ENCODE measurements at places on chromosomes 13 and 19.

GRCh38 chr13:19695829-19696228 lies 62.4 kb downstream of the MPHOSPH8 start:
- no peak for DNase-seq
- no peak overlapping the region for H3K4me3 ChIP-seq
- peaks cover 4% of the 10 kb centered on the region for H3K36me3 ChIP-seq
- no peaks in the 10 kb centered on the region for H3K27me3 ChIP-seq
- H3K27ac ChIP-seq: no peak overlapping the region

- H3K36me3 ChIP-seq: no peaks in the 10 kb centered on the region
- H3K4me1 ChIP-seq: no peaks in the 10 kb centered on the region
- no peak for DNase-seq
- H3K4me3 ChIP-seq: no peak overlapping the region
- no peaks in the 10 kb centered on the region for H3K27me3 ChIP-seq
- no peak overlapping the region for H3K27ac ChIP-seq
These were observed 1224.2 kb downstream of the SLITRK5 start for GRCh38 chr13:88895261-88895941.

GRCh38 chr13:60645676-60646075 lies 248.7 kb downstream of the TDRD3 start:
- H3K4me3 ChIP-seq: no peak overlapping the region
- H3K36me3 ChIP-seq: no peaks in the 10 kb centered on the region
- DNase-seq: no peak
- no peak overlapping the region for H3K27ac ChIP-seq

- peaks cover 7% of the 10 kb centered on the region for H3K4me1 ChIP-seq
- no peaks in the 10 kb centered on the region for H3K27me3 ChIP-seq
- H3K27ac ChIP-seq: no peak overlapping the region
- DNase-seq: no peak
- no peaks in the 10 kb centered on the region for H3K36me3 ChIP-seq
These were observed 625 bp downstream of the F2RL3 start for GRCh38 chr19:16889366-16889882.

- no peaks in the 10 kb centered on the region for H3K27me3 ChIP-seq
- H3K27ac ChIP-seq: no peak overlapping the region
- no peak overlapping the region for H3K4me3 ChIP-seq
- H3K4me1 ChIP-seq: no peaks in the 10 kb centered on the region
These were observed 16.8 kb upstream of the B3GLCT start for GRCh38 chr13:31182987-31183386.

DNA sequence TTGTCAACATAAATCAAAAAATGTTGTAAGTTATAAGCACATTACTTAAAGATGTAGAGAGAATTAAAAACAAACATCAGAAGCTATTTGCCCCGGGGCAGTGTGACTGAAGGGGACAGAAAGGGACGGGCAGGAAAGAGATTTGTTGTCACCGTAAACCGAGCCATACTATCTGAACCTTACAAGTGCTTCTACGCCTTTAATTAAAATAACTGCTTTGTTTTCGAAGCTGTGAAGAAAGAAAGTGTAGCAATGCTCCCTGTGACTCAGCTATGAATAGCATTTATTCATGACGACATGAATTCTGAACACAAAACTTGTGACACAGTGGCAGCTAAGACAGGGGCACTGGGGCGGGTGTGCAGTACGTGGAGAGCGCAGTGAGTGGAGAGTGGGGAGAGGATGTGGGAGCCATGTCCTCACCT lies 30.0 kb downstream of the ZNF787 start:
- H3K4me1 ChIP-seq: no peaks in the 10 kb centered on the region
- H3K4me3 ChIP-seq: no peak overlapping the region
- no peaks in the 10 kb centered on the region for H3K27me3 ChIP-seq
- no peak for DNase-seq
- H3K27ac ChIP-seq: no peak overlapping the region

GRCh38 chr19:39432677-39433025 lies 3.1 kb downstream of the RPS16 start:
- H3K4me3 ChIP-seq: no peak overlapping the region
- DNase-seq: no peak
- peaks cover 27% of the 10 kb centered on the region for H3K36me3 ChIP-seq
- no peak overlapping the region for H3K27ac ChIP-seq

DNA sequence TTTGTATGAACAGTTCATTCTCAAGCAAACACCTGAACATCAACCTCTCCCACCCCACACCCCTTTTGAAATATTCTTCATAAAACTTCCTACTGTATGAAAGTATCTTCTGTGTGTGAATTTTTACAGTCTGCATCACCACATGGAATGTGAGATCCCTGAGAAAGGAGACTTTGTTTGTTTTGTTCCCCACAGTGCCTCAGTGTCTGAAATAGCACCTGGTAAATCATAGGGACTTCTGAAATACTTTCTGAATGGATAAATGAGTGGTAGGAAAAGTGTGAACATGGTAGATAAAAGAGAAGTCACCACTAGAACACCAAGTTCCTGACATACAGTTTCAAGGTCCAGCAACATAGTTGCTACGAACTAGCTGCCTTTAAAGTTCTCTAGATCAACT lies 1071.2 kb downstream of the EFNB2 start:
- no peak for DNase-seq
- H3K27ac ChIP-seq: no peak overlapping the region
- H3K4me3 ChIP-seq: no peak overlapping the region

DNA sequence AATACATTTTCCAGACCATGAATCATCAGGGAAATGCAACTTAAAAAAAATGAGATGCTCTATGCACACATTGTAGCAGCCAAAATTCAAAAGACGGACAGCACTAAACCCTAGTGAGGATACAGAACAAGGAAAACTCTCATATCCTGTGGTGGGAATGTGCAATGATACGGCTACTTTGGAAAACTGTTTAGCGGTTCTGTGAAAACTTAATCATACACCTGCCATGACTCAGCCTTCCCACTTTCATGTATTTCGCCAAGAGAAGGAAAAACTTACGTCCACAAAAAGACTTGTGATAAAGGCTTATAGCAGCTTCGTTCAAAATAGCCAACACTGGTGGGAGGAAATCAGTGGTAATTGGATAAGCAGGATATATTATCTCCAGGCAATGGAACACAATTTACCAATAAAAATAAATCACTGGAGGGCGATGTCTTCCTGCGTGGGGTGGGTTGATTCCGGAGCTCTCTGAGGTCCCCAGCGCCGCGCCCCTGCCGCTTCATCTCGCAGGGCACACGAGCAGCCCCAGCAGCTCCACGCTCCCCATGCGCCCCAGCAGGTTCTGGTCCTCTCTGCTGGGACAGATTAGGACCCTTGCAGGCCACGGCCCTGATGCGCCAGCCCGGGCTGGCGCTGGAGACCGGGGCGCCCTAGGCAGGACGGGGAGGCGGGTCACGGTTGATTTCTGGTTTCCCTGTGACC lies 97.2 kb upstream of the ARHGEF7 start:
- no peaks in the 10 kb centered on the region for H3K27me3 ChIP-seq
- no peak overlapping the region for H3K4me3 ChIP-seq
- H3K4me1 ChIP-seq: no peaks in the 10 kb centered on the region
- DNase-seq: no peak

DNA sequence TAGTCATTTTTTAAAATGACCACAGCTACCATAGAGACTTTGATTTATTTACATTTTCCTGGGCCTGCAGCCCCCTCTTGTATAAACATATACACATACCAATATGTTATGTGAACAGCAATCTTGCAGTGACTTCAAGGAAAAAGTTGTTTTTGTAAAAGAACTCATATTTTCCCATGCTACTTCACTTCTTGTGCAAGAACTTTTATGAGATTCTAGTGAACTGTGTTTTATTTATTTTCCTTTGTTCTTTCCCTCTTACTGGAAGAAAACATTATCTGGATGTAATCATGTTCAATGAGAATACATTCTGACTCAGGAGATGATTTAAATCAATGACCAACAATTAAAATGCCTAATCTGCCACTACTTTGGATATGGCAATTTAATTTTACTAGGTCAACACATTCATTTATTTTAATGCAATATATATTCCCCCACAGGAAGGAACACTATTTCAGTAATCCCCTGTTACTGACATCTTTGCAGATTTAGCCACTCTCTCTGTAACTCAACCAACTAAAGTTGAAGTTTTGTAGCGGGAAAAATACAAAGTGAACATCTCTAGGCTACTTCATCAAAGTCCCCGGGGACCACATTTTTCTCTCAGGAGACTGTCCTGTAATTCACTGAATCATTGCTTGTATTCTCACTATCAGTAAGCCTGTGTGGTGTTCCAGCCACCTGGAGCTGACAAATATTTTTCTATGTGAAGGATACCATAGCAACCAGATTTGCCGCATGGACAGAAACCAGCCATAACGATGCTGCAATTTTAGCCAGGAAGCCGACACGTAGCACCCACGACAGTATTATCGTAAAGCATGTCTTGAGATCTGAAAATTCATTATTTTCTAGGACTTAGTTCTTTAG lies 90.5 kb downstream of the STARD13 start:
- H3K36me3 ChIP-seq: no peaks in the 10 kb centered on the region
- H3K27me3 ChIP-seq: no peaks in the 10 kb centered on the region
- no peak overlapping the region for H3K27ac ChIP-seq
- no peaks in the 10 kb centered on the region for H3K4me1 ChIP-seq
- no peak overlapping the region for H3K4me3 ChIP-seq

GRCh38 chr13:50060718-50061117 lies 45.5 kb downstream of the KCNRG start:
- H3K27me3 ChIP-seq: no peaks in the 10 kb centered on the region
- H3K4me1 ChIP-seq: no peaks in the 10 kb centered on the region
- H3K27ac ChIP-seq: no peak overlapping the region
- no peaks in the 10 kb centered on the region for H3K36me3 ChIP-seq

GRCh38 chr13:69828527-69828926 lies 279.1 kb upstream of the ATXN8OS start:
- no peak overlapping the region for H3K27ac ChIP-seq
- H3K27me3 ChIP-seq: no peaks in the 10 kb centered on the region
- no peak overlapping the region for H3K4me3 ChIP-seq
- H3K36me3 ChIP-seq: no peaks in the 10 kb centered on the region
- H3K4me1 ChIP-seq: no peaks in the 10 kb centered on the region
- no peak for DNase-seq

- H3K27ac ChIP-seq: no peak overlapping the region
- no peaks in the 10 kb centered on the region for H3K27me3 ChIP-seq
- peaks cover 20% of the 10 kb centered on the region for H3K36me3 ChIP-seq
- no peak overlapping the region for H3K4me3 ChIP-seq
- H3K4me1 ChIP-seq: peaks cover 3% of the 10 kb centered on the region
These were observed 1.7 kb downstream of the PTOV1 start for GRCh38 chr19:49852631-49853126.

GRCh38 chr13:68358294-68358705 lies 1128.2 kb upstream of the PCDH9 start:
- H3K27me3 ChIP-seq: no peaks in the 10 kb centered on the region
- DNase-seq: no peak
- no peaks in the 10 kb centered on the region for H3K36me3 ChIP-seq
- no peaks in the 10 kb centered on the region for H3K4me1 ChIP-seq
- H3K27ac ChIP-seq: no peak overlapping the region

DNA sequence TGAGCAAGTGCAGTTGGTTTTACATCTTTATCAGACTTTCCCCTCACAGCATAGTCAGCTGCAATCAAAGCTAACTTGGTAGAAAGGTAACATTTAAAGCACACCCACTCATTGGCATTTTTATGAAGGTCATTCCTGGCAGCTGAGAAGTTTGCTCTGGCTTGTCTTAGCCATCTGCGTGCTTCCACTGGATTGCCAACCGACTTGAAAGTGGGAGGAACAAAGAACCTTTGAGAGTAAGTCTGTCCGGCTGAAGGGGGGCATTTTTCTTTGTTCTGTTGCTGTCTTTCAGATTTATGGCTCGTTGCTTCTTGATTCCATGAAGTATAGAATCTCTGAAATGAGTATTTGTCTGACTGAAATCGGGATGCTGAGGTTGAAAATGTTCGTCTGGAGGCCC lies 103.1 kb downstream of the SACS start:
- no peak overlapping the region for H3K4me3 ChIP-seq
- no peaks in the 10 kb centered on the region for H3K27me3 ChIP-seq
- no peak overlapping the region for H3K27ac ChIP-seq

DNA sequence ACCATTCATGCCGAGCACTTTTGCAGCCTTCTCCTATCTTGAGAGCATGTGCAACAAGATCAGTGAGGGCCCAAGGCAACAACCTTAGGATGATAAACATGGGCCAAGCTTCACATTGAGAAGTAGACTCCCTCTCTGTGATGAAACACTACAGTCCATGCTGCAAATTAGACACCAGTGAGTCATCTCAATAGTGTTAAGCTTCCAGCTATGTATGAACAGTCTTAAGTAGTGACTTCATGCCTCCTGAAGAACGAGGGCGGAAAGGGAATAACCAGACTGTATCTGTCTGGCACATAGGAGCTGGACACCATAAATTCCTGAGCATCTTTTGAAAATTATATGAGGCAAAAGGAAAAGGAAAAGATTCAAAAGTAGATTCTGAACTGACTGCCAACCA lies 309.9 kb upstream of the SLITRK1 start:
- DNase-seq: no peak
- H3K27me3 ChIP-seq: no peaks in the 10 kb centered on the region
- H3K4me3 ChIP-seq: no peak overlapping the region
- no peaks in the 10 kb centered on the region for H3K36me3 ChIP-seq
- no peaks in the 10 kb centered on the region for H3K4me1 ChIP-seq

DNA sequence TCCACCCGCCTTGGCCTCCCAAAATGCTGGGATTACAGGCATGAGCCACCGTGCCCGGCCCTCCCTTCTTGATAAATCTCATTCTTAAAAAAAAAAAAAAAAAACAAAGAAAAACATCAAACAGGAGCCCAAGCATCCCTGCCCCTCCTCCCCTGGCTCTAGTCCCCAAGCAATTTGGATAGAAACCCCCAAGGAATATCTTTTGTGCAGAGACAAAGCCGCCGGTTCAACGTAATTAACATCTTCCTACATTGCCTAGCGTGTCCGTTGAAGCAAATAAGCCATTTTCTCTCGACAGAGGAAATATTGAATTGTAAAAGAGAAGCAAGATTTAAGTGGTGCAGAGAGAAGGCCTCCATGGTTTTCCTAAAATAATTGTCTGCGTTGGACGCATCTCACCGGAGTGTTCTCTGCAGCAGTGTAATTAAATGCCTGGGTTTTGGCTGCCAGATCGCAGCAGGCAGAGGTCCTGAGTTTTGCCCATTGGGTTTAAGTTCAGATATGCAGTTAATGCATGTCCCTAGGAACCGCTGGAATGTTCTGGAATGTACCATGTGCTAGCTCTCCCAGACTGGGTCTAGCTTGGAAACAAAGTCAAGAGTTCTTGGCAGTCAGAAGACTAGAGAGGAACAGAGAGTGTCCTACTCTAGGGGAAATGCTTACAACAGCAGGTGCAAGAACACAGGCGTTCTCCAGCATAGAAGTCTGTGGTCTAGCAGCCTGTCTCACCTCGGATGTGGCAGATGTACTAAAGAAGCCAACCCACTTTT lies 30.8 kb downstream of the PIN1 start:
- no peak for DNase-seq
- H3K27ac ChIP-seq: no peak overlapping the region
- H3K4me3 ChIP-seq: no peak overlapping the region

GRCh38 chr13:111160648-111161047 lies 45.5 kb downstream of the ARHGEF7 start:
- H3K4me1 ChIP-seq: no peaks in the 10 kb centered on the region
- no peak for DNase-seq
- H3K4me3 ChIP-seq: no peak overlapping the region
- H3K27ac ChIP-seq: no peak overlapping the region
- H3K36me3 ChIP-seq: no peaks in the 10 kb centered on the region

GRCh38 chr13:35987572-35988513 lies 143.3 kb downstream of the DCLK1 start:
- no peaks in the 10 kb centered on the region for H3K27me3 ChIP-seq
- H3K4me1 ChIP-seq: no peaks in the 10 kb centered on the region
- H3K36me3 ChIP-seq: no peaks in the 10 kb centered on the region
- H3K27ac ChIP-seq: no peak overlapping the region

GRCh38 chr13:74443631-74444030 lies 309.4 kb upstream of the KLF12 start:
- DNase-seq: no peak
- H3K4me1 ChIP-seq: no peaks in the 10 kb centered on the region
- H3K27me3 ChIP-seq: no peaks in the 10 kb centered on the region
- H3K27ac ChIP-seq: no peak overlapping the region
